ENCODE measurements at places on chromosomes 5 and 9. TPM values are rescaled to one million over a fixed set of nuclear protein-coding genes. Genes with fewer than 3 reads are reported as not detected.

Gene FGF18
- 0.62 TPM for total RNA-seq

Gene MSMP
- total RNA-seq = not detected

Gene FAM221B
- not detected for total RNA-seq

Gene SLC46A2
- total RNA-seq = not detected

Gene NAIP
- total RNA-seq = 15.9 TPM

DNA sequence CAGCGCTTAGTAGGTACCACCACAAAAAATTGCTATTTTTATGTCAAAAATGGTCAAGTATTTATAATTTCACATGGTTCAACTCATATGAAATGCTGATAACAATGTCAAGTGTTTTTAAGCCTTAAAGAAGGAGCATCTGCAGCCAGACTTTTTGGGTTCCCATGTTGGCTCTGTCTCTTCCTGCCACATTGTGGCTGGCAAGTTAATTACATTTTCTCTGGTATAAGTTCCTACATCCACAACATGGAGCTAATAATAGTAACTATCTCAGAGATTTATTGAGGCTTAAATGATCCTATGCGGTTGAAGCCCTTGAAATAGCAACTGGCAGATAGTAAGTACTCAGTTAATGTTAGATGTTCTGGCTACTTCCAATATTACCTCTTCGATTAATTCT is 5.4 kb downstream of the ATP10B start:
- DNase-seq = no peak

DNA sequence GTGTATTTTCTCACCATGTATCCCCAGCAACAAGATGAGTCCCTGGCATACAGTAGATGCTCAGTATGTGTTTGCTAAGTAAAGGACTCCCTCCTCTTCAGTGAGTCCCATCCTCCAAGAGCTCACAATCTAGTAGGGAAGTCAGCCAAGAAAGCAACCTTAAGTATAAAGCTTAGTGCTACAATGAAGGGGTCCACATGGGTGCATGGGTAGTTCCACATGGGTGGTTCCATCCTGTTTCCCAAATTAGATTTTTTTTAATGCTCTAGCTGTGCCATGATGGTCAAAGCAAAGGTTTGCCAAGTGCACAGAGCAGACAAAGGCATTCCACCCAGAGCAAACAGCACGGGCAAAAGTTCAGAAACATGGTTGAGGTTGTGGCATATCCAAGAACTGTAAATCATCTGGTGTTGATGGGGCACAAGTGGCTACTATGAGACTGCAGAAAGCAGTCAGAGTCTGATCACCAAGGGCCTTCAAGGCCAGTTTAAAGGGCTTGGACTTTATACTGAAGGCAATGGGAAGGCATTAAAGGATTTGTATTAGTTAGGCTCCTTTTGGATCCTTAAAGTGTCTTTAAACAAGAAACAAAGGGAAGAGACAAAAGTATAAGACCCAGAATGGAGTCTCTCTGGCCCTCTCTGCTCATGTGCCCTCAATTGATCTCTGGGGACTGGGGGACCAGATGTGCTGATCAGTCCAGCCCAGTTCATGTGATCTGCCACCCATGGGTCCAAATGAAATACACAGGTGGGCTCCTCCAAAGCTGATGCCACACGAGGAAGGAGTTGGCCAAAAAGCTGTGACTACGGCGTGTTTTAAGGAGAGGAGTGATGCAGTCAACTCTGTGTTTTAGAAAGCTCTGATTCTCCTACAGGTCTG is 9.0 kb upstream of the CPLX2 start:
- DNase-seq = no peak

GRCh38 chr9:27489087-27489876 is 34.8 kb upstream of the IFNK start:
- no peak for DNase-seq

DNA sequence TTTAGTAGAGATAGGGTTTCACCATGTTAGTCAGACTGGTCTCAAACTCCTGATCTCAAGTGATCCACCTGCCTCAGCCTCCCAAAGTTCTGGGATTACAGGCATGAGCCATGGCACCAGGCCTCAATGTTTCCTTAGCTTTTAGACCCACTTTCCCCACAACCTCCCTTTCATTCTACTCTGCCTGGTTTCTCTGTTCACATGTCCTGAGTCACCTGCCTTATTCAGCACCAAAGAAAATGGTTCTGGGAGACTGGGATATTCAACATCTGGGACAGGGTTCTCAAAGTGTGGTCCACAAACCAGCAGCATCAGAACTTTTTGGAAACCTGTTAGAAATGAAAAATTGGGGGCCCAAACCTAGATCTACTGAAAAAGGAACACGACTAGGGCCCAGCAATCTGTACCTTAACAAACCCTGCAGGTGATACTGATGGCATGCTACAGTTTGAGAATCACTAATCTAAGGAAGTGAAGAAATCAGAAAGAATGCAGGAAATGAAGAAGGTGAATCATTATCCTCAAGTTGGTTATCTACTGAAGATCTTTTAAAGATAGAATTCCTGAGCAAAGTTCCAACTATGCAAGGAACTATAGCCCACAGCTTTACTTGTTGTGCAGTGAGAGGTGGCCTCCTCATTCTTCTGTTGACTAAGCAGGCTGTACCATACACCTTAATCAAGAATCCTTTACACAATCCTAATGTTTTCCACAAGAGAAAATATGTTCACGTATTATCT is 51.8 kb upstream of the CTNNAL1 start:
- DNase-seq = no peak

DNA sequence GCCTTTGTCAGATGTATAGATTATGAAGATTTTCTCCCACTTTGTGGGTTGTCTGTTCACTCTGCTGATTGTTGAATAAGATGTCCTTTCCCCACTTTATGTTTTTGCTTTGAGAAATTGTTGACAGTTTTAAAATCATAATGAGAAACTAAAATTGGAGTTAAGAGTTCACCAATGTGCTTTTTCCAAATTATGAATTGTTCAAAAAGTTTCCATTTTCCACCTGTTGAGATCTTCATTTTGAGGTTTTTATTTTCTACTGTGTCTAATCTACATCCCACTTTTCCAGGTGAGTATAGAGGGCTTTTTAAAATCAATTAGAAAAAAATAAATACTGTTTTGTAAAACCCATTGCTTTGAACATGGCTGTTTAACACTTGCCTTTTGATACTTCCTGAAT is 55.8 kb downstream of the LNPEP start:
- no peak for DNase-seq

- no peak for DNase-seq
These were observed 6.1 kb downstream of the GDA start for GRCh38 chr9:72155301-72155700.

DNA sequence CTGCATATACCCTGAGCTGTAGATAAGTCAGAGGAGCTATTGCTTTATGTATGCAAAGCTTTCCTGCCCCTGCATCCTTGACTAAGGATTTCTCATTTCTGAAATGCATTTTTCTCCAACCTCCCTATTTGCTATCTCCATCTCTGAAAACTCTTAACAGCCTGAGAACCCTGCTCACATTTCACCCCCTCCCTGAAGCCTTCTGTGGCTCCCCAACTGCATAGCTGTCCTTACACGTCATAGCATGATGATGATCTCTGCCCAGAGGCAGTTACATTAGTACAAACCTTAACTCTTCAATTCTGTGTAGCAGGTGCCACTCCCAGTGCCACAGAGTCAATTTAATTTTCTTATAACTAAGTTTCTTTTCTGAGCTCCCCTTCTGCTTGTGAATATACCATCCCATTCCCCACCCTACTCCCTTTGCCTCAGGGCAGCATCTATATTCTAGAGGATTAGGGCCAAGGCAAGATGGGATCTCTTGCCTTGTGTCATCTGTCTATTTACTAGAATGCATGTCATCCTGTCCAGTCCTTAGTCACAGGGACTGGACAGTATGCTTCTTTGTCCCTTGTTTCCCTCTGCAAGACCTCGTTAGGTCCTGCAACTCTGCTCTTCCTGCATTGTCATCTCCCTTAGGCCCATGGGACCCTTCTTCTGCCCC is 149.7 kb upstream of the SPRY4 start:
- no peak for DNase-seq

GRCh38 chr5:99034336-99034735 is 105.5 kb upstream of the CHD1 start:
- DNase-seq = no peak

- no peak for DNase-seq
These were observed 13.5 kb downstream of the ZNF346 start for GRCh38 chr5:177035976-177036375.

- no peak for DNase-seq
These were observed at the start of gene SHROOM1 for GRCh38 chr5:132830436-132831094. Gene SHROOM1, minus strand, starts transcription at chr5:132830647. Its CDS starts 4,507 bp downstream, at chr5:132826140.

- no peak for DNase-seq
These were observed 2.4 kb downstream of the PGGT1B start for GRCh38 chr5:115260248-115260647.

Measured in occipital lobe (tissue), 3 donors.